NCI-H1694 (cell line): ENCODE measurements at places on chromosomes 7 and 10.

DNA sequence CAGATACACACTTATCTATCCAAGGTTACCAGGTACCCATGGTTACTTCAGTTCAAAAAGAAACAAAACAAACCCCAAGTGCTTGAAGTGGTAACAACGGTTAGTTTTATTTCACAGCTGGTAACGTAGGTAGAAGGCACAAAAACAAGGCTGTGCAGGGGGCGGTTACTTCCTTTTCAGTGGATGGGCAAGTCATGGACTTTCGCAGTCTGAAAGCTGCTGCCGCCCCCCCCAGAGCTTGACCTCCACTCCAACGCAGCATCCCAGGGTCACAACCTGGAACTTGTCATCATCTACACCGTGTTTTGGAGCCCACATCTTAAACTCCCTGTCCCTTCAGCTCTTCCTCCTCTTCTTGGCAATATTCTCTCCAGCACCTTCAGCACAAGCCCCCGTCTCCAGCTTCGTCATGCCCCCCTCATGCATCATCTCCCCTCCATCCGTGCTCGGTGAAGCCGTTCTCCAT lies 181.2 kb upstream of the ITGB1 start:
- no peak for DNase-seq

DNA sequence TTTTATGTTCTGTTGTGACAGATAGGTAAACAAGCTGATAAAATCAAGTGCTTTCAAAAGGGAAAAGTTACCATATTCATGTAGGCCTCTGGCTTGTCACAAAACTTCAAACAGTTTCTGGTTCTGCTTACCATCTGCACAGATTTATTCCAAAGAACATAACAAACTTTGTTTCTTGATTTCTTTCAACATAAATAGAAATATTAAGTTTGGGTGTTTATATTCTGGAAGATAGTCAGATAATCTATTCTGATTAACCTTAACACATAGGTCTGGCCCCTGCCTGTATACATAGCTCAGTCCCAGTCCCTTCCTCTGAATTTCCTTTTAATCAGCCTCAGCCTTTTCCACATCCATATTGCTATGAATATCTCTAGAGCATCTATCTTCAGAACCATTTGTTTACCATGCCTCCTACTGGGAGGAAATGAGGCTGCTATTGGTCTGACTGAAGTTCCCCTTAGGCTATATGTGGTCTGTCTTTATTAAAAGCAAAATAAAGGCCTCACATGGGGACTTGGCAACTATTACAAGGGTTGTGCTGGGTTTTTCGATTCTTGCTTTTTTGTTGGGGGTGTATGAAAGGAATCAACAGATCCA lies 319.0 kb downstream of the HPSE2 start:
- DNase-seq, result no peak

DNA sequence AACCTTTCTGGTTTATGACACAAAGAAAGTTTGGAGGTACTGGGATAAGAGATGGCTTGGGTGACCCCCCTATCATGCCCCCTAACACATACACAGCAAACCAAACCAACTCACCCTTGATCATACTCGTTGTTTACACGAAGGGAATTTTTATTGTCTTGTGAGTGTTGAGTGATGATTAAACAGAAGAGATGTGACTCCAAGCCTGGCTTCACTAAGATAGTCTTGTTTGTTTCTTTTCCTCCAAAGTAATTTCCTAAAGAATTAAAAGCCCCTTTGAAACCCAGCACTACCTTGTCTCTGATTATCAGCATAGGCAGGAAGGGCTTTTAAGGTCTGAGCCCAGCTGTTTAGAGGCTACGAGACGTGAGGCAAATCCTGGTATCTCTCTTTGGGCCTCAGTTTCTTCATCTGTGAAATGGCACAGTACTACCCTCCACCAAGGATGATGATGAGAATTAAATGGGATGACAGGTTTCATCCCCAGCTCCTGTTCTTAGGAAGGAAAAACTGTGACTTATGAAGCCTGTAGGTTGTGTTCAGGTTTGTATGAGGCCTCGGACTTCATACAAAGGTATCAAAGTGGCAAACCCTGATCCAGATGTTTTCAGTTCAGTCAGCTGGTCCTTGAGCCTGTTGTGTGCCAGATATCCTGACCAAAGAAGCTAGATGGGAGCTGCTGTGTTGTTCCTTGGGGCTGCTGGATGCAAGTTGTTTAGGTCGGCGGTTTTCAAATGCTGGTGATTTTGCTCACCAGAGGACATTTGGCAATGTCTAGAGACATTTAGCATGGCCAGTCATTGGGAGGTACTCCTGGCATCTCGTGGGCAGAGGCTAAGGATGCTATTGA lies 51.8 kb downstream of the TCF7L2 start:
- no peak for DNase-seq

DNA sequence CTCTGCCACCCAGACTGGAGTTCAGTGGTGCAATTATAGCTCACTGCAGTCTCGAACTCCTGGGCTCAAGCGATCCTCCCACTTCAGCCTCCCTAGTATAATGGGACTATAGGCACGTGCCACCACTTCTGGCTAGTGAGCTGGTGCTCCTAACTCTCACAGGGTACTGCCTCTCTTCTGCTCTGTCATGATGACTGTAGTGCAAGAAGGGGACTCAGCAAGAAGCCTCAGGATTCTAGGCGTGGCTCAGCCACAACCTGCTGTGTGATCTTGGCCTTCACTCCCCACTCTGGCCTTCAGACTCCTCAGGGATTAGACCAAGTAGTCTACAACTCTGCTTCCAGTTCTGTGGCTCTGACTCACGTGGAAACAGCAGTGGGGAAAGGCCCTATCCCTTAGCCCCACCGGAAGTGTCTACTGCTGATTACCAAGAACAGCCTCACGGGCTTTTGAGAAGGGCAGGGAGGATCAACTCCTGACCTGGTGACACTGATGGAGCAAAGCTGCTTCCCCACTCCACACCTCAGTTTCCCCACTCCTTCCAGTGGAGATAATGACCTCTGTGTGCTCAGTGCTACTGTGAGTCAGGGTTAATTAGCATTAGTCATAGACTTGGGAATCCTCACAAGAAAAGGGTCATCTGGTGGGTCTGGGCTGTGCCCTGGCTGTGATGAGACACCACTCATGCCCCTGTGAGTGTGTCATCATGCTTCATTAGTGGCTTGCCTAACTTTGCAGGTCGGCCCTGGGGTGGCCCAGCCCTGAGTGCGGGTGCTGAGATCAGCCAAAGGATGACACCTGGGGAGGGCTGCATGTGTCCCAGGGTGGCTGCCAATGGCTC lies 41.1 kb downstream of the ZC3HC1 start:
- DNase-seq, result no peak

DNA sequence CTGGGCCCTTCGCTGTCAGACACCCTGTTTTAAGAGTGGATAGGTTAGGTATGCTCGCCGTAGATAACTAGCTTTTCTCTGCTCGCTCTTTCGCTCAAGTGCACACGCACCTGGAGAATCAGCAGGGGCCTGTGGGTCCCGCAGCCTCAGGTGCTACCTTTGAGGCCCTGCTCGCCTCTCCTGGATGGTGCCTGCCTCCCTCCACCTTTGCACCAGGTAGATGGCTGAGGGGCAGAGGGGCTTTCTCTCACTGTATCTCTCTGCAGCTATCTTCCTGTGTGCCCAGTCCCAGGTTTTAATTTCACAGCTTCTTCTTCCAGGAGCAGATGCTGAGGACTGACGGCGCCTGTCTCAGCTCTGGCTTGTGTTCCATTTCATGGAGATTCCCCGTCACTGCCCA lies 227.9 kb downstream of the TCF7L2 start:
- DNase-seq, result no peak

- DNase-seq, result no peak
Measured at GRCh38 chr7:26760501-26760900, 103.9 kb downstream of the SKAP2 start.
